ENCODE measurements at places on chromosomes 4 and X. TPM values are rescaled to one million over a fixed set of nuclear protein-coding genes. Genes with fewer than 3 reads are reported as not detected.

TRIM75 gene
- not detected for total RNA-seq

DNA sequence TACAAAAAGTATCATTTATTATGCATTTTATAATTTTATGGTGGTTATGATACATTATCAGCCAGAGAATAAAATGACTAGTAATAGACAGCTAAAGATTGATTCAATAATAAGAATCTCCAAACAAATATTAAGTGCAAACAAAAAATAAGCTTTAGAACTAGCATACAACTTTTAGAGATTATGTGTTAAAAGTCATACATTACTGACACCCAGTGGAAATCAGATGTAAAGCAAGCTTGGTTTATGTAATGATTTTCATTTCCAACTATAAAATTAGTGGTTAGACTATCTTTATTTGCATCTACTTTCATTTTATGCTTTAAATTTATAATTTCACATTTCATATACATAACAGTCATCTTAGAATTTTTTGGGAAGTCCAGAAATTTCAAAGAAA lies 57.7 kb downstream of the IL13RA2 start:
- no peaks in the 10 kb centered on the region for H3K36me3 ChIP-seq
- no peaks in the 10 kb centered on the region for H3K4me1 ChIP-seq
- no peak for DNase-seq
- no peak overlapping the region for H3K27ac ChIP-seq
- H3K27me3 ChIP-seq: peaks cover 5% of the 10 kb centered on the region

GRCh38 chr4:26984896-26985295 lies 124.3 kb downstream of the STIM2 start:
- no peak overlapping the region for H3K27ac ChIP-seq
- no peaks in the 10 kb centered on the region for H3K4me1 ChIP-seq
- H3K36me3 ChIP-seq: no peaks in the 10 kb centered on the region
- DNase-seq: no peak
- H3K27me3 ChIP-seq: no peaks in the 10 kb centered on the region
- H3K4me3 ChIP-seq: no peak overlapping the region

GRCh38 chrX:122913764-122914163 lies 270.3 kb upstream of the GRIA3 start:
- no peaks in the 10 kb centered on the region for H3K36me3 ChIP-seq
- DNase-seq: no peak
- H3K4me1 ChIP-seq: no peaks in the 10 kb centered on the region
- no peaks in the 10 kb centered on the region for H3K27me3 ChIP-seq
- no peak overlapping the region for H3K27ac ChIP-seq
- H3K4me3 ChIP-seq: no peak overlapping the region

DNA sequence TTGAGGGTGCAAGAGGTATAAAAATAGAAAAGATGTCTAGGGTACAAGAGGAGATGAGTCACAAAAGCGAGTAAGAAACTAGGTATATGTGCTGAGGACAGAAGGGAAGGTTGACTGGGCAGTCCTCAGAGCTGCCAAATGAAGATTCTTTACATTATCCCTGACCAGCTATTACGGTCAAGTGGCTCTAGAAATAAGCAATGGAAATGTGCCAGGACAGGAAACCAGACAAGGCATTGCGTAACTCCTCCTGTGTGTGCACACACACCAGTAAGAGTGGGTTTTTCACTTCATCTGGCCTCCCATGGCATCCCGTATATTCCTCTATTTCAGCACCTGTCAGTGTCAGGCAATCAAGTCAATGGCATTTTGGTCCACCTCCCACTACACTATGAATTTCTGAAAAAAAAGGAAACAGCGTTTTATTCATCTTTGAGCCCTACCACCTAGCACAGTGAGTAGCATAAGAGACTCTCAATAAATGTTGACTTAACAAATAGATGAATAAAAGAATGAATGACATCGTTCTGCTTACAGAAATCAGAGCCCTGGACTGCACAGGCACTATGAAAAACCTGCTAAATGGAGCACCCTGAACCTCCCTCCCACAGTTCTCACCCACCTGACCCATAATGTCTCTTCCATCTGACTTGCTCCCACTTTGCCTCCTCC lies 62.6 kb upstream of the KLF3 start:
- peaks cover 4% of the 10 kb centered on the region for H3K27me3 ChIP-seq
- H3K36me3 ChIP-seq: no peaks in the 10 kb centered on the region
- no peak overlapping the region for H3K27ac ChIP-seq
- H3K4me3 ChIP-seq: no peak overlapping the region

- peaks cover 13% of the 10 kb centered on the region for H3K4me1 ChIP-seq
- H3K4me3 ChIP-seq: no peak overlapping the region
- peak; percentile 93 for DNase-seq
- H3K36me3 ChIP-seq: no peaks in the 10 kb centered on the region
- no peaks in the 10 kb centered on the region for H3K27me3 ChIP-seq
Observed at GRCh38 chrX:40132751-40133150, 35.0 kb upstream of the BCOR start.

All from osteoblast (primary cell).